Activated naive CD8-positive, alpha-beta T cell treated with anti-CD3 and anti-CD28 coated beads for 36 hours (primary cell): ENCODE measurements at places on chromosomes 12 and 14. TPM values are rescaled to one million over a fixed set of nuclear protein-coding genes. Genes with fewer than 3 reads are reported as not detected.

DNA sequence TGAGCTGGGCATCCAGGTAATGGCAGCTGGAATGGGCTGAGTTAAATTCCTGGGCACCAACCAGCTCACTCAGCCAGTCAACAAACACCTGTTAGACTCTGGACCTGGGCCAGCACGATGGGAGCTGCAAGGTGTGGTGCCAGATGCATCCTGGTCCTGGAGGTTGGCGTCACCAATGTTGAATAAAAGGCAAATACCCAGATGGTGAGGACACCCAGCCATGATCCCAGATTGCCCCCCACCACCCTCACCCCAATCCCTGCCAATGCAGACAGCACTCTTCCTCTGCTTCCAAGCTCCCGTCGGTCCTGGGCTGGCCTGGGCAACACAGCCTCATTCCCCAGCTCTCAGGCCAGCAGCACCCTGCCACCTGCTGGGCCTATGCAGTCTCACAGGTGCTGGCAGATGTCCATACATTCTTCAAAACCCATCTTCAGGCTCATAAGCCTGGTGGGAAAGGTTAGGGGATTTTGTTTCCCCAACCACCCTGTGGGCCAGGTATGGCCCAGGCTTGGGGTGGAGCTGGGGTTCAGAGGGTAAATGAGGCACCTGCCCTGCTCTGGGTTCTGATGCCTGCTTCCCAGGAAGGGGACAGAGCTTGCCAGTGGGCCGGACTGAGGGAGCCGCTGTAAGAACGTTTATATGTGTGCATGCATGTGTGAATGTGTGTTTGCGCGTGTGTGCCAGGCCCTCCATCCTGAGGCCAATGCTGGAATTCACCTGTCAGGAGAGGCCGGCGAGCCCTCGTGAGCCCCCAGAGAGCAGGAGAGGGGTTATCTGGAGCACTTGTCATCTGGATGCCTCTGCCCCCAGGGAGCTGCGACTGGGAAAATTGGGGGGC is 58.0 kb downstream of the LGMN start:
- H3K4me1 ChIP-seq, result peaks cover 28% of the 10 kb centered on the region
- H3K4me3 ChIP-seq, result no peak overlapping the region

SRRM4 gene
- not detected for total RNA-seq

ABHD12B gene
- total RNA-seq, result not detected

- H3K4me1 ChIP-seq, result peaks cover 3% of the 10 kb centered on the region
- H3K27ac ChIP-seq, result no peak overlapping the region
- no peak overlapping the region for H3K4me3 ChIP-seq
- H3K27me3 ChIP-seq, result no peaks in the 10 kb centered on the region
- no peaks in the 10 kb centered on the region for H3K36me3 ChIP-seq
These were observed 97.4 kb upstream of the PPP4R3A start for GRCh38 chr14:91607322-91608047.

- no peak overlapping the region for H3K4me3 ChIP-seq
- no peaks in the 10 kb centered on the region for H3K36me3 ChIP-seq
- H3K27ac ChIP-seq, result no peak overlapping the region
- peaks cover 7% of the 10 kb centered on the region for H3K27me3 ChIP-seq
- H3K4me1 ChIP-seq, result peaks cover 8% of the 10 kb centered on the region
These were observed 12.7 kb downstream of the ACVRL1 start for GRCh38 chr12:51920046-51920445.

DNA sequence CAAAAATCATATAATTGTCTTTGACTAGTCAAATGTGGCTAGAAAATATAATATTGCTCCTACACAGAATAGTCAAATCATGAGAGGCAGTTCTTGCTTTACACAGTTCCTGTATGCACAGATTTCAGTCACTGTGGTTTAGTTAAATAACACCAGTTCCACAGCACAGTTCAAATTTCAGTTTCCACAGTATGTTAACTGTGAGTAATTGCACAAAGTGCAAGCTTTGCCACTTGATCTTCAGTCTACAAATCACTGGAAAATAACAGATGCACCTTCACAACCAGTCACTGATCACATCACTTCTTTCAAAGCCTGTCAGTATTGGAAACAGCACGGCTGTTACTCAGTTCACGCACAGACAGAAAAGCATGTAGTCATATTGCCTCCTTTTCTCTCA is 38.7 kb downstream of the KCNH5 start:
- DNase-seq, result no peak
- no peaks in the 10 kb centered on the region for H3K4me1 ChIP-seq
- no peak overlapping the region for H3K4me3 ChIP-seq
- H3K27me3 ChIP-seq, result peaks cover 6% of the 10 kb centered on the region
- no peak overlapping the region for H3K27ac ChIP-seq

STAB2 gene
- total RNA-seq, result not detected

DNA sequence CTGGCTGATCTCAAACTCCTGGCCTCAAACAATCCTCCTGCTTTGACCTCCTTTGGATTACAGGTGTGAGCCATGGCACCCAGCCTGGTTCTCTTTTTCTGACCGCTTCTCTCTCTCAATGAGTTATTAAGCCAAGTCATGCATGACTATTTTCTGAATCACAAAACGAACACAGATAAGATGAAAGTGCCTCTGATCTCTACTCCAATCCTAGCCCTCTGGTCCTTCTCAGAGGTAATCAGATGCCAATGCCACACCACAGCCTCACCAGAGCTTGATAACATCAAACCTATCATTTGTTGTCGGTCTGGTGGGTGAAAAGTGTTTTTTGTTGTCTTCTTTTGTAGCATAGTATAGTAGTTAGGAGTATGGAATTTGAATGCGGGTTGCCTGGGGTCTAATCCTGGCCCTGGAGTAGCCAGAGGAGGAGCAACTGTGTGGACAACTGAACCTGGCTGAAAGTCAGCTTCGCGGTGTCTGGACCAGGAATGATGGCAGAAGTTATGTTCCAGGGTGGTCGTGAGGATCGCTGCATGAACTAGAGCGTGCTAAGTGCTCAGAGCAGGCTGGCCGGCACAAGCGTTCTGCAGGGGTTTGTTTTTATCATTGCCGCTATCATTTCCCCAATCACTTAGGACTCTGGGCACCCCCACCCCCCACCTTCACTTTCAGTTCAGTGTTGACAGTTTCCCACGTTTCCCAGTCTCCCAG is 77.9 kb downstream of the SPRING1 start:
- no peak overlapping the region for H3K4me3 ChIP-seq
- H3K36me3 ChIP-seq, result no peaks in the 10 kb centered on the region

DNA sequence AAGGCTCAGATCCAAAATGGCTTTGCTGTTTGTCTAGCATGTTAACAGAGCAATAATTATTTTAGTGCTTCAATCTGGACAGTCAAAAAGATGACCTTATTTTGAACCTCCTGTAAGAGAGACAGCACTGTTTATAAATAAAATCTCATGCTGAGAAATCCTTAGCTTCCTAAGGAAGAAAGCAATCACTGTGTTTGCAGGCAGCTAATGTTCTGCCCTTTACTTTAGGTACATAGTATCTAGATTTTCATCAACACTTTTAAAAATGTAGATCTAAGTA is 105.3 kb downstream of the PRKD1 start:
- no peak overlapping the region for H3K4me3 ChIP-seq
- H3K4me1 ChIP-seq, result no peaks in the 10 kb centered on the region

DNA sequence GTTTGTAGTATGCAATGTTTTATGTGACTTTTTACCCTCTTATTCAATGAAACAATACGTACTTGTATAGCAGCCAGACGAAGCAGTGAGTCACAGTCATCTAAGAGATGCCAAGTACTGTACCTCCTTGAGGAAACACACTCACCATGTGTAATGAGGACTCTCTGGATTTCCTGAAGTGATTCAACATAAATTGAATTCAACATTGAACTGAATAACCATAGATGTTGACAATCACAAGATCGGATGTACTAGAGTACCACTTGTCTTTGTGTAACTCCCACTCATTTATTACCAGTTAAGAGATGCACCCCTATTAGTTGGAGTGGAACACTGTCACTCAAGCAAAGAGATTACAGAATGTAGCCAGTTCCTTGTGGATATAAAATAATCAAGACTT is 175.2 kb upstream of the HMGA2 start:
- peaks cover 5% of the 10 kb centered on the region for H3K36me3 ChIP-seq
- peaks cover 4% of the 10 kb centered on the region for H3K4me1 ChIP-seq
- H3K4me3 ChIP-seq, result no peak overlapping the region
- no peak overlapping the region for H3K27ac ChIP-seq
- H3K27me3 ChIP-seq, result peaks cover 45% of the 10 kb centered on the region
- no peak for DNase-seq

DNA sequence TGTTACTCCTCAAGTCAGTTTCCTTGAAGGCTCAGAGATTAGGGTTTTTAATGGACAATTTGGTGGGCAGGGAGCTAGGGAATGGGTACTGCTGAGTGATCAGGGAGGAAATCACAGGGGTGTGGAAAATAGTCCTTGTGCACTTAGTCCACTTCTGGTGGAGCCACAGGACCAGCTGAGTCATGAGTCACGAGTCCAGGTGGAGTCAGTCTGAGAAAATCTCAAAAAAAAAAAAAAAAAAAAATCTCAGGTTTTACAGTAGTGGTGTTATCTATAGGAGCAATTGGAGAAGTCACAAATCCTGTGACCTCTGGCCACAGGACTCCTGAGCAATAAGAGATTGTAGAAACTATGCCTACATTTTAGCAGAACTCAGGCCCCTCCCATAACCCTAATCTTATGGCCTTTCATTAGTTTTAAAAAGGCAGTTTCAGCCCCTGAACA is 28.2 kb upstream of the AMN1 start:
- no peak overlapping the region for H3K4me3 ChIP-seq
- no peak overlapping the region for H3K27ac ChIP-seq
- no peaks in the 10 kb centered on the region for H3K36me3 ChIP-seq
- H3K4me1 ChIP-seq, result peaks cover 14% of the 10 kb centered on the region

- H3K27me3 ChIP-seq, result peaks cover 4% of the 10 kb centered on the region
- H3K27ac ChIP-seq, result no peak overlapping the region
- peaks cover 1% of the 10 kb centered on the region for H3K36me3 ChIP-seq
- no peak overlapping the region for H3K4me3 ChIP-seq
- no peak for DNase-seq
These were observed 161.8 kb downstream of the TTC8 start for GRCh38 chr14:88986146-88986841.

CARMIL3 gene
- total RNA-seq, result 0.56 TPM

DNA sequence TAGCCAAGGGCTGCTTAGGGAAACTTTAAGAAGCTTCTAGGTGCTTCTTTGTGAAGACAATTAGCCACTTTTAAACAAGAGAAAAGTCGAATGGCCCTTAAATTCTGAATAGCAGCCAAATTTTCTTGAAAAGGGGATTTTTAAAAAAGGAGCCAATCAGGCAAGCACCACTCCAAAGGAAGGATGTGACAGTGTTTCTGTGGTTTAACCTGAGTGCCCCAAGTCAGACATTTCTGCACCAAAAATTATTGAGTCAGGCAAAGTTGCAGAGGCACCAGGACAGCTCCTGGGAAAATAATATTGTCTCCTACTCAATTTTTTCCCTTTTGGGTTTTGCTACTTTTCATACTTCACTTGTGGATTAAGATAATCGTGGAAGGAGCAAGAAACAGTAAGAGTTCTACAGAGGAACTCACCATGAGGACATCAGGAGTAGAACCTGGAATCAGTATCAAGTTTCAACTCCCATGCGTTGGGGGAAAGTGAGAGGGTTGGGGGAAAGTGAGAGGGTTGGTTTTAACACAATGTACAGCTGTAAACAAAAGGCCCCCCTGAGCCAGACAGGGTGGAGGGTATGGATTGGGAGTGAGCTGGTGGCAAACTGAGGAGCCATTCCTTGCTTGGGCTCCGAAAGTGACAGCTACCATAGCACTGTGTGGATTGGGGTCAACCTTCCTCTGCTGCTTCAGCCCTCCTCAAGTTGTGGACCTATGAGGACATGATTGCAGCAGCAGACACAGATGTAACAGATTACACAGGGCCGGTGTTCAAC is 90.8 kb downstream of the SLC38A1 start:
- peak overlapping the region; percentile 74 for H3K27ac ChIP-seq
- peaks cover 63% of the 10 kb centered on the region for H3K4me1 ChIP-seq
- H3K27me3 ChIP-seq, result no peaks in the 10 kb centered on the region
- peaks cover 14% of the 10 kb centered on the region for H3K36me3 ChIP-seq

GRCh38 chr14:69226178-69226577 is 33.8 kb upstream of the GALNT16 start:
- no peaks in the 10 kb centered on the region for H3K4me1 ChIP-seq
- DNase-seq, result no peak
- no peak overlapping the region for H3K4me3 ChIP-seq
- H3K27ac ChIP-seq, result no peak overlapping the region

DNA sequence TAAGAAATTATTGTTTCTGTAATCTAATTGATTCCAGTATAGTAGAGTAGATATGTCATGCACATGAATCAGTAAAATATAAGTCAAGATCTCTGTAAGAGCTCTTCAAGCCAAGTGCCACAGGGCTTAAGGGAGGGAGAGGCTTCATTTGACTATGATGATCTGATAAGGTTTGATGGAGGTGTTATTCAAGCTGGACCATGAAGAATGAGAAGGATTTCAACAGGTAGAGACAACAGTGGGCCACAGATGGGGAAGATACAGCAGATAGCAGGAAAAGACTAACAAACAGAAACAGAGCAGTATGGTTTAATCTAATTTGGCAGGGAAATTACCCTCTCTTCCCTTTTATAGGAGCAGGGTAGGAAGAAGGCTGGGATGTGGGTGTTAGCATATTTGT is 40.6 kb upstream of the FKBP4 start:
- peaks cover 47% of the 10 kb centered on the region for H3K27me3 ChIP-seq
- H3K4me1 ChIP-seq, result no peaks in the 10 kb centered on the region
- peaks cover 4% of the 10 kb centered on the region for H3K36me3 ChIP-seq
- no peak for DNase-seq

SMIM41 gene
- not detected for total RNA-seq

WNT1 gene
- total RNA-seq, result not detected

- peaks cover 25% of the 10 kb centered on the region for H3K36me3 ChIP-seq
- no peaks in the 10 kb centered on the region for H3K27me3 ChIP-seq
- no peak overlapping the region for H3K4me3 ChIP-seq
- H3K27ac ChIP-seq, result no peak overlapping the region
- DNase-seq, result no peak
- H3K4me1 ChIP-seq, result no peaks in the 10 kb centered on the region
These were observed 20.1 kb downstream of the MBIP start for GRCh38 chr14:36300337-36300736.

DNA sequence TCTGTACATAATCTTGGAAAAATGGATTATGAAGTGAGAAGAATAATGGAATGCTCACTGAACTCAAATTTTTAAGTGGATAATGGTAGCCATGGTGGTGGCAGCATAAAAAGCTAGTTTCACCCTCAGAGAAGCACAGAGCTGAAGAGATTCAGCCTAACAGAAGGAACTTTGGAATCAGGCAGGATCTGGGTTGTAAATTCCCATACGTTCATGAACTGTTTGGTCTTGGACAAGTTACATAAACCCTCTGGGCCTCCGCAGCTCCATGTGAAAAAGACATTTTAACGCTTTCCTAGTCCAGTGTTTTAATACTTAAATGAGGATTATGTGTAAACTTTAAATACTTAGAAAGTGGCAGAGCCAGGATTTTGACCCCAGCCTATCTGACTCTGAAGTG is 26.6 kb downstream of the JKAMP start:
- H3K4me1 ChIP-seq, result no peaks in the 10 kb centered on the region
- H3K27me3 ChIP-seq, result peaks cover 29% of the 10 kb centered on the region
- no peak overlapping the region for H3K4me3 ChIP-seq

DNA sequence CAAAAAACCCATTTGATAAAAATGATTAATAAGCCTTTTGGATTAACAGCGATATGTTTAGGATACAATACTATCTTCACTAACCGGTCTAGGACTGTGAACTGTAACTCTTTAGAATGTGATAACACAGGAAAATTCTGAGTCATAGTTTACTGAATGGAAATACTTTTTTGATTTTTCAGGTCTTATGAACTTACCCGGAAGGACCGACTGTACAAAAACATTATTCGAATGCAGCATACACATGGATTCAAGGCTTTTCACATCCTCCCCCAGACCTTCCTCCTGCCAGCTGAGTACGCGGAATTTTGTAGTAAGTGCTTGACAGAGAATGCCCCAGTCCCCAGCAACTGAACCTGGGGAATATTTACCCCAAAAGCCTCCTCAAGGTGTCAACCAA is 29.0 kb downstream of the TTLL5 start:
- H3K27ac ChIP-seq, result no peak overlapping the region
- H3K36me3 ChIP-seq, result peaks cover 46% of the 10 kb centered on the region
- H3K4me1 ChIP-seq, result peaks cover 7% of the 10 kb centered on the region
- no peaks in the 10 kb centered on the region for H3K27me3 ChIP-seq
- DNase-seq, result no peak
